ENCODE measurements at places on chromosomes 12 and 14. TPM values are rescaled to one million over a fixed set of nuclear protein-coding genes. Genes with fewer than 3 reads are reported as not detected.

RNU6-8 gene
- total RNA-seq, result not detected

GRCh38 chr14:104591506-104592291 lies 12.1 kb downstream of the C14orf180 start:
- H3K36me3 ChIP-seq, result no peaks in the 10 kb centered on the region
- H3K4me1 ChIP-seq, result no peaks in the 10 kb centered on the region
- peaks cover 61% of the 10 kb centered on the region for H3K27me3 ChIP-seq

LRRK2 gene
- 8.5 TPM for total RNA-seq

A2M gene
- 47.6 TPM for total RNA-seq

DNA sequence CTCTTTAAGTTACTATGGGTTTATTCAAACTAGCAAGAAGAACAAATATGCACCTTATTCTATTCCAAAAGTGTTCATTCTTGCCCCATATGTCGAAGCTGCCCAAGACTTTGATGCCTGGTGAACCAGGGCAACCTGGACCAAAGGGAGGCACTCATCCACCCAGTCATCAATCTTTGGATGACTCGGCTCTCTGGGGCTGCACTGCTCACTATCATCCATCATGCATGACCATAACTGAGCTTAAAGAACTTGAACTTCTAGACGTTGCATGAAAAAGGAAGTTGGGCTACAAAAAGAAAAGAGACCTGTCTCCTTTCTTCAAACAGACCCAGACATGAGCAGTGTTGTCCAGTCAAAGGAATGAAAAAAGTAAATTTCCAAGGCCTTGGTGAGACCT lies 1.2 kb downstream of the KRT4 start:
- H3K27ac ChIP-seq, result no peak overlapping the region
- no peaks in the 10 kb centered on the region for H3K36me3 ChIP-seq
- H3K4me1 ChIP-seq, result no peaks in the 10 kb centered on the region
- H3K27me3 ChIP-seq, result peaks cover 8% of the 10 kb centered on the region

PCED1B gene
- total RNA-seq, result not detected

- H3K27me3 ChIP-seq, result no peaks in the 10 kb centered on the region
- H3K27ac ChIP-seq, result peak overlapping the region; percentile 59
Measured at GRCh38 chr14:74593241-74593953, 18.6 kb downstream of the LTBP2 start.
